CD4-positive, alpha-beta T cell treated with Interleukin-6 at 100 ng/mL for 8 hours (primary cell): ENCODE measurements at places on chromosomes 1 and 21.

GRCh38 chr1:246508897-246509688 lies 2.0 kb upstream of the SMYD3 start:
- no peak for DNase-seq

DNA sequence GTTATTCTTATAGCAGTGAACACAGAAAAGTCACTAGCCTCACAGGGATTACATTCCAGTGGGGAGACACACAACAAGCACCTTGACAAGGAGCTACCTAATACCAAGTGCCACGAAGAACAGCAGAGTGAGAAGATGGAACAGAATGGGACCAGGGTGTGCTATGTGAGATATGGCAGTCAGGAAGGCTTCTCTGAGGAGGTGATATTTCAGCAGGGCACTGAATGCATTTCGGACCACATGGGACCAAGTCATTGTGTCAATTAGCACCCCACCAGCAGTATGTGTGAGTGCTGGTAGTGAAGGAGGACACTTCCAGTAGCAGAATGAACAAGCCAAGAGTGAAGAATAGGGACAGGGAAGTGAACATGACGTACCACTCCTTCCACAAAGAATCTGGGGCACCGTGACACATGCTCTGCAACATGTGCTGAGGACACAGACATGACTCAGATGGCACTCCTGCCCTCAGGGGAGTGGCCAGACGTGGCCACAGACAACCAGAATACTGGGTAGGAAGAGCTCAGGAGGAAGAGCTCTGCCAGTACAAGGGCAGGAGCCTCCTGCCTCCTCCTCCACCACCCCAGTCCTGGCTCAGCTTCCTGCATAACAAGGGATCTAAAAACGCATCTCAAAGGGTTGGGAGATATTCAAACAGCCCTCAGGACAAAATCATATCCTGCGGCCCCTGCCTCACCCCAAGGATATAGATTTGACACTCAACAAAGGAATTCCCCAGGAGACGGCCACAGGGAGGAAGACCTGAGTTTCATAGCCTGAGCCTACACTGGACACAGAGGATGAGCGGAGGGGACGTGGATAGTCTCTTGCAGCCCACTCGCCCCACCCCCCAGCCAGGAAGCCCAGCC lies 102.5 kb downstream of the TRABD2B start:
- no peak for DNase-seq

DNA sequence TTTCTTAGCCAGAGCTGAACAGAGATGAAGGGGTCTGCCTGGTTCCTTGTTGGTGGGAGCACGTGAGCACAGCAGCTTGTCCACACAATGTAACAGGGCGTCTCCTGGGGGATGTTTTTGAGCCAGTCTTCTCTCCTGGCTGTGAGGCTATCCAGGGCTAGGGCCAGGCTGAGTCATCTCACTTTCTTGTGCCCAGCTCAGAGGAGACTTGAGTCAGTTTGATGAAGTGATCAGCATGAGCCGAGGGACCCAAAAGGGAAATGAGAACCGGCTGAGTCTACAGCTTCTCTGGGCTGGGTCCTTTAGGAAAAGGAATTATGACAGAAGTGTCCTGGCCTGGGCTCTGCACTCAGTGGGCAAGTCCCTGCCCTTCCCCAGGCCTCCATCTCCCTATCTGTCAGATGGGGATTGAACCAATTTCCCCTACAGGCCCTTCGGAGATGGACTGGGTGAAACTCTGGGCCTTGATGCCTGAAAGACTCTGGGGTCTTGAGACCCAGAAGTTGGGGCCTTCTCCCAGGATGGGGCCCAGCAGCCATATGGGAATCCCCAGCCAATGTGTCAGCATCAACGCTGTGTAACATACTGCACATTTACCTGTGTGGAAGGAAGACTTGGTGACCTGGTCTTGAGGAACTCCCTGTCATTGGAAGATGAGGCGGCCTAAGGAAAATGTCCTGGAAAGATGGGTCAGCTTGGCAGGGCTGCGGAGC lies 36.6 kb downstream of the DMRTB1 start:
- no peak for DNase-seq

DNA sequence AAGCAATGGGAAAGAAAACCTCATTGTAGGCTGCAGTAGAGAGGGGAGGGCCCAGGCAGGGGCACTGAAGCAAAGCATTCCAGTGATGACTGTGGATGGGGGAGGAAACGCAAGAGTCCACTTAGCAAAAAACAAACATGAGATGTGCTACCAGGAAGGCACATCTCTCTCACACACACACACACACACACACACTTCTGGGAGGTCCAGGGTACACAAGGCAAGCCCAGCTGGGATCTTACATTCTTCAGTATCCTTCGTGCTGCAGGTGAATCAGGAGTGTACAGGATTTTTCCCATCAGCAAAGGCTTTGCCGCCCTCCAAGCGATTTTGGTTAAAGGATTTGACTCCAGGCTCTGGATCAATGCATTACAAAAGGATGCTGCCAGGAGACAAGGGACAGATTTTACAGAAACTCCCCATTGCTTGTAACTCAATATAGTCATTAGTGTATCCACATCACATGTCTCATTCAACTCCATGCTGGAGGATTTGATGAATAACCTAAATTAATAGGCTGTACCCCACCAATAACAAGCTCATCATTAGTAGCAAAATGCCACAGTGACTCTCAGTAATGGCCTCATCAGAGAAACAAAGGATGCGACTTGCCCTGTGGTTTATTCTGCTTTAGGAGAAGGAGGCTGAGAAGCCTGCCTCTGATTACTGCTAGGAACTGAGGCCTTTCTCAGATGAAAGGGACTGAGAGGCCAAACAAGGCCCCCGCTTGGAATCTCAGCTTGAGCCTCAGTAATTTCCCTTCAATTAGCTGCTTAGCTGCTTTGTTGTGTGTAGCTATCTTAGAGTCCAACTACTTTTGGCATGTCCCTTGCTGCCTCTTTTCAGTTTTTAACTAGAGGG lies 41.6 kb downstream of the ABCA4 start:
- no peak for DNase-seq

DNA sequence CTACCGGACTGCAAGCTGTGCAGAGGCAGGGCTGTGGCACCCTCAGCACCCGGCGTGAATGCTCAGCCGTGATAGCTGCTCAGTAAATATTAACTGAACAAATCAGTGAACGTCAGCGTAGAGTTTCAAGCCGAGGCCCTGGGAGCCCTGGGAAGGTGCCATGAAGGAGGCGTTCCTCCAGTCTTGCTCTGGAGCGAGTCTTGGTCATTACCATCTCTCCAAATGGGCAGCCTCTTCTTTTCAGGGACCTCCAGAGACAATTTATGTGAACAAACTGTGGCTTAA lies 449.2 kb downstream of the CAMTA1 start:
- no peak for DNase-seq

DNA sequence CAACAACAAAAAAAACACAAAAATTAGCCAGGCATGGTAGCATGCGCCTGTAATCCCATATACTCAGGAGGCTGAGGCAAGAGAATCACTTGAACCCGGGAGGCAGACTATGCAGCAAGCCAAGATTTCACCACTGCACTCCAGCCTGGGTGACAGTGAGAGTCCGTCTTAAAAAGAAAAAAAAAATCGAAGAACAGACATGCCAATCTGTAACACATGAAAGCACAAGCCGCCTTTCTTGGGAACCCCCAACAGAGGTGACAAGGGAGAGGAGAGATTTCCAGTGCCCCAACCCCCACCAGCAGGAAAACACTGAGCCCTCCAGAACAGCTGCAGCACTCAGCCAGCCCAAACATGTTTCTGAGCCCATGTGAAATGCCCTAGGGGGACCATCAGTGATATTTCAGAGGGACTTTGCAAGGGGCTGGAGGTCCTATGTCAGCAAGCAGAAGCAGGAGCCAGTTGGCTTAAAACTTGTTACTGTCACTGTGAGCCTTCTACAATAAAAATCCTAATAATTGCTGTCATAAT lies 14.2 kb upstream of the EFNA1 start:
- no peak for DNase-seq

GRCh38 chr1:213737398-213738035 lies 250.3 kb upstream of the PROX1 start:
- no peak for DNase-seq

DNA sequence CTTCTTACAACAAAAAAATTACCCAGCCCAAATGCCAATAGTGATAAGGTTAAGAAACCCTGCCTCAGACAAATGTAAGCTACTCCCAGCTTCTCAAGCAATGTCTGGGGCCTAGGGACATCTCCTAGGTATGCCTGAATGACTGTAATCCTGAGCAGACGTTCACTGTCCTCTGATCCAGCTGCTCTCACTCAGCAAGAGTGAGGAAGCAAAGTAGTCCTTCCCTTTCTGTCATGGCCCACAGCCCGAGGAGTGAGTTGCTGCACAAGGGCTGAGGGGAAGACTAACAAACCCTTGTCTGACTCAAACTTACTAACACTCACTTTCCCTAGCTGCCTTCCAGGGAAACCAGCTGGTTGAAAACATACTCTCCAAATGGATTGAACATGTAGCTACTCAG lies 124.9 kb upstream of the TNFSF4 start:
- no peak for DNase-seq

DNA sequence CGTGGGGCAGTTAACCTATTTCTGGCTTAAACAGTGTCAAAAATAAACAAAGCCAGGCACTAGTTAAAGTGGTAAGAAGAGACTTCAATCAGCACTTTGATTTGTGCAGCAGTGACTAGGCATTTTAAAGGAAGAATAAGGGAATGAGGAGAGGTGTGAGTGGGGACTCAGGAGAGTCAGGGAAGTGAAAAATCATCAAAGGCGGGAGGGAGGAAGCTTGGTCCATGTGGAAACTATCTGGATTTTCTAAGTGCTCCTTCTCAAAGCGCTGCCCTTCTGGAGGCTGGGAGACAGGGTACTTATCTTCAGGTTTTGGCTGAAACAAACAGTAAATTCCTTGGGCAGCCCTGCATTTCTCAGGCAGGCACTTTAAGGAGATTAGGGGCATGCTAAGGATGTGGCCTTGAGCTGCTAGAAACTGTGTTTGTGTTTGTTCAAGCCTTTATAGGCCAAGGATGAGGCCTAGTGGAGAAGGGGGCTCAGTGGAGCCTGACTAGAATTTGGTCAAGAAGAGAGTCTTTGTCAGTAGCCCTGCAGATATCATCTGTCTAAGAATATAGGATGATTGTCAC lies 486.5 kb downstream of the SIPA1L2 start:
- no peak for DNase-seq

DNA sequence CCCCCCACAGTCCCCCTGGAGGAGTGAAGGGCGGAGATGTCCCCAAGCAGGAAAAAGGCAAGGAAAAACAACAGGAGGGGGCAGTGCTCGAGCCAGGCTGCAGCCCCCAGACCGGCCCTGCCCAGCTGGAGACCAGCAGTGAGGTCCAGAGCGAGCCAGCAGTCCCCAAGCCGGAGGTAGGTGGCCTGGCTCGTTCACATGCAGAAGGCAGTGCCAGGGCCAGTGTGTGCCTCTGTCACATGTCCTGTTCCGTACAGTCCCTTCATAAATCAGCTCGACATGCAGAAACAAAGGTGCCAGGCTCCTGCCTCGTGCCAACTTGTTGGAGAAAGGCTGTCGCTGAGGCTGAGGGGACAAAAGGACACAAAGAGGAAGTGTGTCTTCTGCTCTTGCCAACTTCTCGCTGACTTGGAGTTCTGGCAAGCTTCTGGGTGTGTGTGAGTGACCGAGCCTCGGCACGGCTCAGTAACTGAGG lies 24.1 kb upstream of the MPZL1 start:
- no peak for DNase-seq

GRCh38 chr1:233465745-233466343 lies 138.3 kb downstream of the MAP3K21 start:
- no peak for DNase-seq

DNA sequence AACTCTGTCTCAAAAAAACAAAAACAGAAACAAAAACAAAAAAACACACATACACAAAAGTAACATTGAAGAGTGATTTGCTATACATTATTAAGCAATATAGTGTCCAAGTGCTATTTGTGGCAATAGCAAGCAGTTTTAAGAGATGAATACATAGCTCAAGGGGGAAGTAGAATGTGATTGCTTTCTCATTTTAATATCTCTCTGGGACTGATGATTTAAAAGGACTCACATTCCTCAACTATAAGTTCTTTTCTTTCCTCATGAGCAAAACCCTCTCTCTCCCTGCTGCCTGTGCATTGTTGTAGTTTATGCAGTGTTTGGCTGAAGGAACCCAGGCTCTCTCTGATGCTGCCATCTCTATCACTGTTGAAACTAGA lies 47.0 kb upstream of the CSF1 start:
- no peak for DNase-seq

DNA sequence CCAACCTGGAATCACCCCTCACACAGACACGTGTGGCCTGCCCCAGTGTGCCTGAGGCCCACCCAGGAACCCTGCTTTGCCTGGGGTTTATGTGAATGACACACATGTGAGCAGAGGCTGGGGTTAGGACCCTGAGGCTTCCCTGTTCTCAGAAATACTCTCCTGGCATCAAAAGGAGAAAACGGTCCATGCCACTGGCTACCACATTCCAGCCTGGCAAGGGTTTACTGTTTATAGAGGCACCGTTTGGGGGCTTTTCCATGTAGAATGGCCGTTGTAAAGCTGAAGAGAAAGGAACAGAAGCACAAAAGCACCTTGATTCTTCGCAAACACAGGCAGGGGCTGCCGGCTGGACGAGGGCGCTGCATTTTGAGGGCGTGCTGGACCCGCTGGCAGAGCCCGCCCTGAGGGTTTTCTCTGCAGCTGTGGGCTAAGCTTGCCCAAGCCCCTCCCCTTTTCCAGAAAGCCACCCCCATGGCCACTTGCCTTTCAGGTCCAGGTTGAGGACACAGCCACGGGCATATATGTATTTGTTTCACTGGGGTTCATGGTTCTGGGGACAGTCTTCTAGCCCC lies 13.0 kb downstream of the TFF3 start:
- DNase-seq, result no peak

DNA sequence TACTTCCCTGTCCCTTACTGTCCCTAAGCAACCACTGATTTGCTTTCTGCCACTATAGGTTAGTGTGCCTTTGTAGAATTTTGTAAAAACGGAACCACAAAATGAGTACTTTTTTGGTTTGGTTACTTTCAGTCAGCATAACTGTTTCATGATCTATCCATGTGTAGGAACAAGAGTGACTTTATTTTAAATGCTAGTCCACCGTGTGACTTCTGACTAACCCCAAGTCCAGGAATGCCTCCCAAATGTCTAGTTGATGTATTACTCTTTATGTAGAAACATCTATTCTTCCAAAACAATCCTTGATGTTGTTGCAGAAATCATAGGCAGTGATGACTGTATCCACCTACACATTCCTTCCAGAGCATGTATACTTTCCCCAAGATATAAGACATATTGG lies 21.3 kb downstream of the ATPAF1 start:
- DNase-seq, result no peak

DNA sequence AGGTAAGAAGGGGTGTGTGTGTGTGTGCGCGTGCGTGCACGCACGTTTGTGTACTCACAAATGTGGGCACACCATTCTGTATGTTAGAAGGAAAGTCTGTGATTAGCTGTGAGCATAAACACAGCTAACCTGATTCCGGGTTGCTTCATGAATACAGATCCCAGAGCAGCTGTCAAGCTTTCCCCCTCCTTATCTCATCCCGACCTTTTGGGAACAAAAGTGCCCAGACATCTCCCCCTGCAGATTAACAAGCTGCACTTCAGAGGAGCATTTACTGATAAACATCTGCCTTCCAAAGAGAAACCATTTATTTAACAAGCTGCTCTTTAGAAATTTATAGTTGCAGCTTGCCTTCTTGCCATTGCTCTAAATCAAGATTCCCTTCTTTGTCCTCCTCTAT lies 97.0 kb downstream of the MT1HL1 start:
- DNase-seq, result no peak
